Foreskin keratinocyte (primary cell): ENCODE measurements at places on chromosomes 12 and 14. TPM values are rescaled to one million over a fixed set of nuclear protein-coding genes. Genes with fewer than 3 reads are reported as not detected.

The RND1 gene
- 0.07 and 0.11 TPM in 2 replicates for total RNA-seq

The LRRK2 gene
- 0.32 and 0.58 TPM in 2 replicates for total RNA-seq

The TRAF3 gene
- total RNA-seq = 19.9 and 20.4 TPM in 2 replicates

The FITM1 gene
- total RNA-seq = 0.32 and 0.37 TPM in 2 replicates

The BEGAIN gene
- 0.48 and 0.53 TPM in 2 replicates for total RNA-seq

The BDKRB1 gene
- 5.0 and 5.4 TPM in 2 replicates for total RNA-seq

The WNT1 gene
- total RNA-seq = not detected in 2 replicates

The PLXNC1 gene
- total RNA-seq = 0.18 and 0.88 TPM in 2 replicates

The PTPRB gene
- 0.71 and 0.88 TPM in 2 replicates for total RNA-seq

The KRT73 gene
- not detected in 2 replicates for total RNA-seq

The SYNE2 gene
- 20.8 and 22.5 TPM in 2 replicates for total RNA-seq

The NELL2 gene
- 0.07 TPM in 1 of 2 replicates, not detected in the other for total RNA-seq

The AKAP5 gene
- total RNA-seq = 0.10 and 0.11 TPM in 2 replicates
